Panc1 (cell line): ENCODE measurements at places on chromosomes 7 and 10. TPM values are rescaled to one million over a fixed set of nuclear protein-coding genes. Genes with fewer than 3 reads are reported as not detected.

The CHN2 gene
- total RNA-seq = 0.15 TPM

The CCDC172 gene
- total RNA-seq = not detected

The PRSS1 gene
- total RNA-seq = 7.3 TPM

The PLAC9 gene
- not detected for total RNA-seq

The BUB3 gene
- 237 TPM for total RNA-seq

The DYNC1I1 gene
- total RNA-seq = 0.13 TPM

The ZPBP gene
- total RNA-seq = not detected

The COPG2 gene
- total RNA-seq = 26.0 TPM

The APBB1IP gene
- 0.21 TPM for total RNA-seq

The SCIN gene
- total RNA-seq = 5.6 TPM

The ABLIM1 gene
- total RNA-seq = 274 TPM

The KCNH2 gene
- total RNA-seq = 1.8 TPM

The TMEM140 gene
- total RNA-seq = 3.2 TPM

The CYP2E1 gene
- total RNA-seq = 1.1 TPM

DNA sequence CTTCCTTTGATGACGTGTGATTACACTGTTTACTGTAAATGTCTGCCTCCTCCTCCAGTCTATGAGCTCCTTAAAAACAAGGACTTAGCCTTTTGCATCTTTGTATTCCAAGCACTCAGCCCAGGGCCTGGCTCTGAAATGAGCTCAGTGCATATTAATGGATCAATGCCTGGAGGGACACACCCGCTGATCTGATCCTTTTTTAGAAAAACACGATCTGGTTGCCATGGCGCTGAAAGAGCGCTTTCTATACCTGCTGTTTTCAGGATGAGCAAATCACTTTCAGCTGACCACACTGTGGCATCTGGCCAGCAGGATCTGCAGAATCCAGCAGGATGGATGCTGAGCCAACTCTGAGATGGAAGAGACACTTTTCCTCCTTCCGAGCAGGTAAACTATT is 37.8 kb upstream of the GARS1 start:
- DNase-seq = no peak

DNA sequence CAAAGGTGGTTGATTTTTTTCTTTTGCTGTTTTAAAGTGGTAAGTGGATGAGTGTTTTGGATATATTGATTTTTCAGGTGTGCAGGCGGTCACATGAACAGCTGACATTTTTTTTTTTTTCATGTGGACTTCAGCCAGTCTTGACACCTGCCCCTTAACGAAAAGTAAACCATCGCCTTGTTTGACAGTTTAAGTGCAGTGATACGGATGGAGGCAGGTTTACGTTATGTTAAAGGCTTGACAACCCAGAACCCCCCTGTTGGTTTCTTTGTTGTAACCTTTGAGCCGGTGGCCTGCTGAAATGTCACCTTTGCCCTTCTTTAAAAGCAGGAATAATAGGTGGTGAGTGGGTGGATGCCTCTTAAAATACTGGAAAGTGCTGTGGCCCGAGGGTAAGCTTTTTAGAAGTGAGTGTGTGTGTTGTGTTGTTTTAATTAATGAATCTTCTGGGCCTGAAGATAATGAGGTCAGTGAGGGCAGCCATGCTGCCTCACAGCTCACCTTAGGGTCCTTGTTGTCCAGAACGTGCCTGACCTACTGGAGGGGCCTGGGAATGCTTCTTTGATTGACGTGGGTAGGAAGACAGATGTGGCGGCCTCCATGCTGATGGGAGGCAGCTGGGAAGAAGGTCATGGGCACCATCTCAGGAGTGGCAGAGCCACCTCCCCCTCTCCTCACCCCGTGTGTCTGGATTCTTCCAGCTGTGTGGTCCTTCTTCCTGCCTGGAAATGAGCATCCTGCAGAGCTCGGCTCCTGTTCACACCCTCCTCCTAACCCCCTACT is 69.8 kb downstream of the TCF7L2 start:
- no peak for DNase-seq

- DNase-seq = no peak
Measured at GRCh38 chr7:142352543-142352942, 94.7 kb upstream of the PRSS58 start.

GRCh38 chr10:78846760-78847159 is 222.0 kb upstream of the ZMIZ1 start:
- DNase-seq = no peak

DNA sequence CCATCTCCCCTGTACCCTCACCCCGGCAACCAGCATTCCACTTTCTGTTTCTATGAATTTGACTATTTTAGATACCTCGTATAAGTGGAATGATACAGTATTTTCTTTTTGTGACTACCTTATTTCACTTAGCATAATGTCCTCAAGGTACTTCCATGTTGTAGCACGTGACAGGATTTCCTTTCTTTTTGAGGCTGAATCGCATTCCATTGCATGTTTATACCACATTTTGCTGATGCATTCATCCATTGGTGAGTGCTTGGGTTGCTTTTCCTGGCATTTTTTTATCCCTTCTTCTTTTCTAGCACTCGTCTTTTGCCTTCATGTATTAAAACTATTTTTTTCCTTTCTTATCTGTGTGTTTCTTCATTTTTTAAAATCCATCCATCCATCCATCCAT is 22.3 kb upstream of the EXOC6 start:
- no peak for DNase-seq

GRCh38 chr10:132447446-132448247 is 50.6 kb downstream of the PWWP2B start:
- DNase-seq = no peak

DNA sequence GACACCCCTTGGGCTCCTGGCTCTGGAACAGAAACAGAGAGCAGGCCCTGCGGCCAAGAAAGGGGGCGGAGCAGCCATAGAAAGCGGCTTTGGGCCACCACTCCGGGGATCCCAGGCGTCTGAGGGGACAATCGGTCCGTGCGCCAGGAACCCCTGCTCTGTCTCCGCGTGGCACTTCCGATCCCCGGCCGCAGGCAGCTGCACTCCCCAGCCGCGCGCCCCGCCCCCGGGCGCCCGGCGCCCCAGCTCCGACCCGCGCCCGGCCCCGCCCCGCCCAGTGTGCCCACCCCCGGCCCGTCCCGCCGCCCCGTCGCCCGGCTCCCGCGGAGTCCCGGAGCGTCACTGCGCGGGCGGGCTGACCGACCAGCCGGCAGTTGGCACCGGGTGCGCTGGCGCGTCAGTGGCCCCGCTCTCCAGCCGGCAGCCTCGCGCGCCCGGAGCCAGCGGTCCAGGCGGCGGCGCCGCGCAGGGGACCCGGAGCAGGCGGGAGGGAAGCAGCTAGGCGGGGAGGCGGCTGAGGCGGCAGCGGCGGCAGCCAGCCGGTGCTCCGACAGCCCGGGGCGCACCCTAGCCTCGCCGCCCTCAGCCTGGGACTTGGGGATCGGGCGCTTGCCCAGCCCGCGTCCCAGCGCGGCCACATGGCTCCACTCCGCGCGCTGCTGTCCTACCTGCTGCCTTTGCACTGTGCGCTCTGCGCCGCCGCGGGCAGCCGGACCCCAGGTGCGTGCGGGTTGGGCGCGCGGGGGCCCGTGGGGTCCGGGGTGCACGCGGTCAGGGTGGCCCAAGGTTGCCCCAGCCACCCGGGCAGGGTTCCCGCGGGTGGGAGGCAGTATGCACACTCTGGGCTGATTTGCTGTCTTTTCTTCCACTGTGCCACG is at the start of gene ADAMTS14:
Gene ADAMTS14 (plus strand): TSS at position 342 of the 878 bp plus-strand sequence. CDS start 297 bp downstream, at position 639.
- no peak for DNase-seq

DNA sequence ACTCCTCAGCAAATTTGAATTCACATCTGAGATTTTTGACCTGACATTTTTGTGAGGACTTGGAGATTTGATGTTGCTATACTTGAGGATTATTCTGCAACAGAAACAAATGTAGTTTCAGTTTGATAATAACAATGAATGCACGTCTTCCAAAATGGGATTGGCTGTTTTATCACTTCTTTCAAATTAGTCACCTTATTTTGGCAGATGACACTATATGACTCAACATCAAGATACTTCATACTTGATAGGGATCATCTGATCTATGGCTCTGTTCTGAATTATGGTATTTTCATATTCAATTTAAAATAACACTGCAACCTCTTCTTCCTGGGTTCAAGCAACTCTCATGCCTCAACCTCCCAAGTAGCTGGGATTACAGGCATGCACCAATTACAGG is 24.2 kb downstream of the ARL5B start:
- DNase-seq = no peak

- no peak for DNase-seq
Measured at GRCh38 chr10:72334825-72335393, 19.8 kb downstream of the DNAJB12 start.

DNA sequence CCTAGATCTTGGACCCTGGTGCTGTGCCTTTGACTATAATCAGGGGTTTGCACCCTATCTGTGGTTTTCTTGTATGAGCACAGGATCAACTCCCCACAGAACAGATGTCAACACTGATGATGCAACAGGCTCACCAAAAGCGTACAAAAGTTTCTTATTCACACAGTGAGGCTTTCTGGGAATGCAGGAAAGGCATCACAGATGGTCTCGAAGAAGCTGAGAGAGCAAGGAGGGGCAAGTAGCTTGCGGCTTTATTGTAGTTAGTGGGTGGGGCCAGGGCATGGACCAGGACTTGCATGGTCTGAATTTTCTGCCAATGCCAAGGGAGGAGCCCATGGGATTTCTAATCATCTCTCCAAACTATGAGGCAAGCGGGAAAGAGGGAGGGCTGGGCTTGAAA is 46.2 kb downstream of the SEC61G start:
- DNase-seq = no peak

DNA sequence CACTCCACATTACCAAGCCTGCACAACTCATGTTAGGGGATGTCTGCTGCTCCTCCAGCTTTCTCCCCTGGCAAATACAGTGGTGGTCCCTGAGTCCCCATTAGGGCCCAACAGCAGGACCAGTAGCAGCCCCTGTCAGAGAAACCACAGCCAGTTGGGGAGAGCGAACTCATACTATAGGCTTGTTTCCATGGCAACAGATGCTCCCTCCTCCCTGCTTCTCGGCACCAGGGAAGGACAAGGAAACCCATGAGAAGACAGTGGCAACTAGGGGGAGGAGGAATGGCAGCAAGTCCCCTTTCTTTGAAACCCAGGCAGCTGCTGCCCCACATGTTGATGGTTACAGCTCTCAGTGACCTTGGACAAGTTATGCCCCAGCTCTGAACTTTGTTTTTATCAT is 326.4 kb downstream of the KCNMA1 start:
- DNase-seq = no peak

DNA sequence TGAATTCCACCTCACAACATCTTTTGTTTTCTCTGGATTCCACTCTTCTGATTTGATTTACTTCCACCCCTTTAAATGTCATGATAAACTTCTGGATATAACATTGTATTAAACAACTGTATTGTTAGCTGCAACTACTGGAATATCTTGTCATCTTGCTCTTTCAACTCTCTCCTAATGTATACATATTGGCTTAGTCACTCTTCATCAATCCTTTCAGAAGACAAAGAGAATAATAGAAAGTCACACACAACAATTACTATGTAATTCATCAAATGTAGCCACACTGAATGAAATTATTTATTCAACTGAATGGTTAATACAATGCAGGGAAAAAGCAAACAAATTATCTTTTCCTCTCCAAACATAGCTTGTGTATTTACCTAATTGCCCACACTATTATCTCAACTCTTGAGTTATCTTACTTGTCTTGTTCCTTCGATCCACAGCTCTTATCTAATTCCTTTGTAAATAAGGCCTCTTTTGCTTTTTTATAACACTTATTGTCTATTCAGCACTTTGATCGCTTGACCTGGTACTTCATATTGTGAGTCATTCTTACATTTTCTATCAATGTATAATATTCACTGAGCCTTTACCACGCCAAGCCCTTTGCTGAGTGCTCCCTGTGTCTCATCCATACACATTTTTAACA is 16.7 kb downstream of the SEMA3A start:
- DNase-seq = no peak

DNA sequence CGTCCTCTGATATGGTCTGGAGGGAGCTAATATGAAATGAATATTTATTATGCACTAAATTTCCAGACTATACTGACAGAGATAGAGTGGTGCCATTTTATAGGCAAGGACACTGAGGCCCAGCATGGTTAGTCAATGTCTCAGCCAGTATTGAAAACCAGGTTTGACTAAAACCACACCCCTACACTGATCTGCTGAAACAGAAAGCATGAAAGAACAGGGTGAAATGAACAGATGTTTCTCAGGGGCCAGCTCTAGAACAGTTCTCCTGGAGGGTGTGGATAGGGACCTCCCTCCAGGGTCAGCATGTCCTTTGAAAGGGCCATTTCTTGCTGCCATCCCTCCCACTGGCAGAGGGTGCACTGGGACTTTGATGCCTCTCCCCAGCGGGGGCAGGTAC is 700.5 kb downstream of the GRID1 start:
- DNase-seq = no peak

DNA sequence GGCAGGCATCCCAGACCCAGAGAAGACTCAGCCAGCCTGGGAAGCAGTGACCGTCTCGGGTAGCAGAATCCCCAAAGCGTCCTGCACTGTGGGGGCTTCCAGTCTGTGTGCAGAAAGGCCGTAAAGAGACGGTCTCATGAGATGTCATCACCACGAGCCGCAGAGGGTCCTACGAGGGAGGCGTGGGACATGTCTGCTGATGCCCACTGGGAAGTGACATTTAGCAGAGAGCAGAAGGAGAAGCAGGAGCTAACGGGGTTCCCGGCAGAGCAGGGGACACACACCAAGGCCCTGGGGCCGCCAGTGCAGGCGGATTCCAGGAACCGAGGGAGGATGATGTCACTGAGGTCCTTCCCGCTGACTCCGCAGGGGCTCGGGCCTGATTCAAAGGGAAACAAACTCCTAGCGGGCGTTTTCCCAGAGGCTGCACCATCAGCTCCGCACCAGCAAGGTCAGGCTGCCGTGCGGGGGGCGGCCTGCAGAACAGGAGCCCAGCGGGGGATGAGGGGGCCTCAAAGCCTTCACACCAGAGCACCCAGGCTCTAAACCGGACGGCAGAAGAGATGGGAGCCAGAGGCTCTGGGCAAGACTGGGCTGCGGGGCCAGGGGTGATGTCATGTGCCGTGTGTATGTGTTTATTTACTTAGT is 85.4 kb upstream of the PDGFA start:
- no peak for DNase-seq

DNA sequence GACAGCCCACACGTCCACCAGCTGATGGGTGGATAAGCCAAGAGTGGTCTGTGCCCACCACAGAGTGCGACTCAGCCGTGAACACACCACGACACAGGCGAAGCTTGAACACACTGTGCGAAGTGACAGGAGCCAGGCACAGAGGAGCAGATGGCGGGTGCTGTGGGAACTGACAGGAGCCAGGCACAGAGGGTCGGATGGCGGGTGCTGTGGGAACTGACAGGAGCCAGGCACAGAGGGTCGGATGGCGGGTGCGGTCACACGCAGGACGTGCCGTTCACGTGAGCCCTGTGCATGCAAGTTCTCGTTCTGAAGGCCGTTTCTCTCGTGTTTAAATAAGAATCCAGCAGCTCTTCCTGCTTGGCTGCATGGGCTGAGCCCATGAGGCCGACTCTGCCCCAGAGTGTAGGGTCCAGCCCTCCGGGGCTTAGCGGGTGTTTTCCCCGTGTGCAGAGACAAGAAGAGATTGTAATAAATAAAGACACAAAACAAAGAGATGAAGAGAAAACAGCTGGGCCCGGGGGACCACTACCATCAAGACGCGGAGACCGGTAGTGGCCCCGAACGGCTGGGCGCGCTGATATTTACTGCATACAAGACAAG is 5.9 kb upstream of the ADAP1 start:
- DNase-seq = no peak
